Calu3 (cell line): ENCODE measurements at places on chromosomes 7 and 10. TPM values are rescaled to one million over a fixed set of nuclear protein-coding genes. Genes with fewer than 3 reads are reported as not detected.

- no peak overlapping the region for H3K27ac ChIP-seq
- H3K4me3 ChIP-seq = no peak overlapping the region
- no peaks in the 10 kb centered on the region for H3K36me3 ChIP-seq
- no peak for DNase-seq
- no peaks in the 10 kb centered on the region for H3K27me3 ChIP-seq
These were observed 27.9 kb downstream of the SRI start for GRCh38 chr7:88191911-88192310.

DNA sequence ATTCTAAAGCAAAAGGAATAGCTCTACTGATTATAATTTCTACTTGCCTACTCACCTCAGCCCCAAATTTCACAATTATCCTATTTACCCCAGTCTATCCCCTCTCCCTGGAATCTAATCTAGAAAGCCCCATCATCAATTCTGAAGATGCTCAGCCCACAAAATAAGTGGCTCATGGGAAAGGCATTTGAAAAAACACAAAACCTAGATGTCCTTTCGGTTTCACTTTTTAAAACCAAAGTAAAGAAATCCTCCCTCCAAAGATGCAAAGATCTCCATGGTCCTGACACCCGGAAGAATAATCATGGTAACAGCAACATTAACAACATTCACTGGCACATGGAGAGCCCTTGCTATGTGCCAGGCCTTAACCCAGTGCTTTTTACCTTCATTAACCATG lies 224.8 kb downstream of the FGFR2 start:
- H3K36me3 ChIP-seq = no peaks in the 10 kb centered on the region
- H3K4me1 ChIP-seq = no peaks in the 10 kb centered on the region
- H3K27ac ChIP-seq = no peak overlapping the region
- DNase-seq = no peak
- H3K27me3 ChIP-seq = no peaks in the 10 kb centered on the region
- no peak overlapping the region for H3K4me3 ChIP-seq

Gene GRID2IP
- 1.2 and 1.4 TPM in 2 replicates for total RNA-seq

Gene PTPRN2
- 1.9 and 2.0 TPM in 2 replicates for total RNA-seq
